ENCODE measurements at places on chromosomes 13 and 19. TPM values are rescaled to one million over a fixed set of nuclear protein-coding genes. Genes with fewer than 3 reads are reported as not detected.

The FAM98C gene
- total RNA-seq: 12.6 TPM

The NRTN gene
- 1.7 TPM for total RNA-seq

The KANK3 gene
- 3.3 TPM for total RNA-seq

The GPR4 gene
- total RNA-seq: 0.09 TPM

The BRCA2 gene
- total RNA-seq: 11.0 TPM

The SMAD9 gene
- total RNA-seq: 0.52 TPM

The ENOX1 gene
- total RNA-seq: 4.0 TPM

The POLR1D gene
- 122 TPM for total RNA-seq

The ZNF492 gene
- 2.0 TPM for total RNA-seq
